T-helper 9 cell (primary cell): ENCODE measurements at places on chromosomes 3 and 15.

DNA sequence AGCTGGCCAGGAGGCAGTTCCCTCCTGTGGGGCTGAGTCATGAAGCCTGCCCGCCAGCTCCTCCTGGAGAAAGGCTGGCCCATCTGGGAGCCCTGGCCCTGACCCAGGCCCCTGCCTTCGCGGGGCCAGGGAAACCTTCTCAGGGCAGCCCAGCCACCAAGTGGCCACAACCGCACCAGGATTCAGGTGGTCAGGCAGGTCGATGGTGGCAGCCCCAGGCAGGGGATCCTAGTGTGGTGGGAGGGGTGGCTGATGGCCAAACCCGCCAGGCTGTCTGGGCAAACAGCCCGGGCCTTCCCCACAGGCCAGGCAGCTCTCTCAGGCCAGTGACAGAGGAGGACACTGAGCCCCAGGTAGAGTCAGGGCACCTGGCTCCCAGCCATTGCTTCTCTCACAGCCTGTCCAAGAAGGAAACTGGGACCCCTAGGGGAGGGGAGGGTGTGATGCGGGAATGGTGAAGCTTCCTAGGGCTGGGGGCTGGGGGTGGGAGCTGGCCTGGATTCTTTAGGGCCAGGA, 1.2 kb downstream of the TWF2 start:
- DNase-seq = no peak

- no peak for DNase-seq
Measured at GRCh38 chr15:58548308-58549012, 116.7 kb downstream of the LIPC start.

DNA sequence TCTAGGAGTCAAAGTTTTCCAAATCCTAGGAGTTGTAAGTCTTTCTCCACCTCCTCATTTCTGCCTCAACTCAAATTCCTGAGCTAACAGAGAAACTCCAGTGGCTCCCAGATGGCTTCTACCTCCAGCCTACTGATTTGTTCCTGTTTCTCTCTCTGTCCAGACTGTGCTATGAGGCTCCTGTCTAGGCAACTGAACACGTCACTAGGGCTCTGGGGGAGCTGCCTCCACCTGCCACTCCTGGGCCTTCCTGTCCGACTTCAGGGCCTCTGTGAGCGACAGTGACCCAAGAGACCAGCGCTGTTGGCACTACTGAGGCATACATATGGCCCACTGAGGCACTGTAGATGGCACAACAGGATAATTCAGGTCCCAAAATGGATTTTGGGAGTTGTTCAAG, 71.4 kb downstream of the EXOG start:
- no peak for DNase-seq

DNA sequence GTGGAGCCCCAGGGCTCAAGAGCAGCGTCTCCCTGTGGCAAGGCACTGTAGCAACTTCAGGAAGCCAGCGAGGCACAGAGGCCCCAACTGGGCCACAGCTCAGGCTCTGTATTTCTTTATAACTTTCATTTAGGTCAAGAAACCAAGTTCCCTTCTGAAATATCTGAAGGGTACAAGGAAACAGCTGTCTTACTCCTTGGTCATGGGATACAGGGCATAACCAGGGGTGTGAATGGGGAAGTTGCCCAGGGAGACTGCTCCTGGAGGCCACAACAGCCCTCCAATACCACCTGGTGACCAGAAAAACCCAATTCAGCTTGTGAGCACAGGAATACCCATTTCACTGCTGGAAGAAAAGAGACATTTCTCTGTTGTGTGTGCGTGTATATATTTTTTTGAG, 13.3 kb upstream of the SPTBN5 start:
- no peak for DNase-seq

DNA sequence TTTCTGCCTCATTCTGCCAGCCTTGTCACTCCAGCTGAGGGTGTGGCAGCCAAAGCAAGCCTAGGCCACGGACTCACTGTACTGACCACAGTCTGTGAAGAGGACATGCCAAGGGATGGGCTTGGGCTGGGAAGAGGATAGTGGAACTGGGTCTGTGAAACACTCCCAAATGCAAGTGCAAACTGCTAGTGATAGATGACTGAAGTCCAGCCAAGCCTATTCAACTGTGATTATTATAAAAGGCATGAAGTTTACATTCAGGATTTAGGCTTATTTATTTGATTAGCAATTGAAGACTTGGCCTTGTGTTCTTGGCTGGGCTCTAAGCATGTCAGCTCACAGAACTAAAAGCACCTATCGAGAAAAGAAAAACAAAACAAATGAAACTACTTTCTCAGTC, 84.9 kb upstream of the UBE2E1 start:
- no peak for DNase-seq

- no peak for DNase-seq
Measured at GRCh38 chr3:110069761-110070160, 732.4 kb upstream of the DPPA4 start.

DNA sequence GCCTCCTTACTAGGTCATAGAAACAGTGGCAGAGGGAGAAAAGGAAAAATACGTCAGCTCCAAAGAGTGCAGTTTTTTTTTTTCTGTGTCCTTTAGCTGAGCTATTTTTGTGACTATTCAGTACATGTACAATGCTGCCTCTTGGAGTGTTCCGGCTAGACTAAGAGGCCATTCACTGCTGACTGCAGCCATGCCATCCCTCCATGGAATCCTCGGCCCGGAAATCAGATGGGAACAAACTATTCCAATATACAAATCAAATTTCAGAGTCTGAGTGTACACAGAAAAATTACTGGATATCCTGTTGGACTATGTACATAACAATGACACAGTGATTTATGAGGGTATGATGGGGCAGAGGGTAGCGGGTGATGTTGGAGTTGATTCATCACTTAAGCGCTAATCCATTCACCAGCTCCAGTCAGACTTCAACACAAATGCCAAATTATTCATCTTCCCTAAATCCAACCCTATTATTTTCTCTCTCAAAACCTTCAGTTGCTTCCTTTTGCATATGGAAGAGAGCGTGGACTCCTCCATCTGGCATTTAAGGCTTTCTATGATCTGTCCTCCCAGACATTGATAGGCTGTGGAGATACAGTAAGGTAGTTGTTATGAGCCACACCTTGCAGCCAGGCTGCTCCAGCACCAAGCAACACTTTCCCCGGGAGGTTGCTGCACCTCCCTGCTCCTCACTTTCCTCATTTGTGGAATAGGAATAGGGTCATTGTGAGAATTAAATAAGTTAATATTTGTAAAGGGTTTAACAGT, 109.1 kb downstream of the LPP start:
- DNase-seq = no peak

DNA sequence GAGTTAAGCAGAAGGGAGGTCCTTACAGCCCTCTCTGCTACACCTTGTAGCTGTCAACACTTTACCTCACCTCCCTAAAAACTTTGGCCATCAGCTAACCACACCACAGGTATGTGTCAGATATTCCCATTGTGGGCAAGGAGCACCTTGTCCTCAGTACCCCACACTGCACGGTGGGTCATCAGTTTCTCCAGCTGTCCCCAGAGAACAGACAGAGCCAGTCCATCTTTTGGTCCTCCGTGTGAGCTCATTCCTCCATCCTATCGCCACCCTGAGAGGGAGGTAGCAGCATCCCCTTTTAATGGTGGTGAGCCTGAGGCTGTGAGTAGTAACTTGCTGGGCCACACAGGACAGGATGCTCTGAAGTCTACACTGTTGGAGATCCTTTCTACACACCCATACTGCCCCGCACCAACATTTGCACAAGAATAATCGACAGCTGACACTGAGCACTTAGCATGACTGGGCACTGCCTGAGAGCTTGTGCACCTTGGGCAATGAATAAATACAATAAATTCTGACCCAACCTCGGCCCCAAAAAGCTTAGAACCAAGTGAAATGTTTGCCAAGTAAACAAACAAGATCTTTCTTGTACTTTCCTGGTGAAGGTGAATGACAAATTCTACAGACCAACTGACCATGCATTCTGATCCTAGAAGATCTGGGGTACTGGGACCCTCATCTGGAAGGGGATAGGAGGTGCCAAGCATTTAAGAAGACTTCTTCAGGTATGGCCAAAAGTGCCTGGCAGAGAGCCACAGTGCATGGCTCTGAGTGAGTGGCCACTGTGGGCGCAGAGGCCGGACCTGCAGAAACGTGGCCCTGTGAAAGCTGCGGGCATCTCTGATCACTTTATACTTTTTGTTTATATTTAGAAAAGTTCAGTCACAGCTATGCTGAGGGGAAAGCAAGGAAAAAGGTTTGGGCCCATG, 6.9 kb downstream of the CHCHD4 start:
- DNase-seq = no peak

DNA sequence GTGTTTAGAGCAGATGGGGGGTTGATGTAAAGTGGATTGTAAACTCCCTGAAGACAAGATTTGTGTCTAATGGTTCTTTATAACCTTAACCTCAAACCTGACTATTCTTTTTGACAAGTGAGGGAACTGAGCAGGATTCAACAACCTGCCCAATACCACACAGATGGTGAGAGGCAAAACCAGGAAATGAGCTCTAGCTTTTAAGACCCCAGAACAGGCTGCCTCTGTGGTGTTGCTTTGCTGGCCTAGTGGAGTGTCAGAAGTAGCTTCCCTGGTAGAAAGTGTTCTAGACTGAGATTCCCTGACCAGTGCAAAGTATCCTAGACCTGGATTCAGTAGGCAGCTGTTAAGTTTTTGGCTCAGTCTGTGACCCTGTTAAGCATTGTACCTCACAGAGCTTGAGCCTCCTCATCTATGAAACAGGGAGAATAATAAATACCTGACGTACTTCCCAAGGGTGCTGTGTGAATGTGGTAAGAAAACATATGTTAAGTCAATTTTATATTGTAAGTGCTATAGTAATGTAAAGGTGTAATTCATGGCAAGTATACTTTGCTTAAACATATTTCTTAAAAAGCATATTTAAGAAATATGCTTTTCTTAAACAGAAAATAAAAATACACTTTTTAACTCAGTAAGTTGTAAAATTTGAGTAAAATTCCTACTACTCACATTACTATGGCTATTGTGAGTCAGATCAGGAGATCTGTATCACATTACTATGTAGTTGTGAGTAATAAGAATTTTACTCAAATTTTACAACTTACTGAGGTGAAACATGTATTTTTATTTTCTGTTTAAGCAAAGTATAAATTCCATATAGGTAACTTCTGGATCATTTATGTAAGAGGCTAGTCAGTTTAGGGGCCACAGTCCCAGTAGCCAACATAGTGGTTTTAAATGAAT, 8.8 kb downstream of the GPR87 start:
- no peak for DNase-seq

- no peak for DNase-seq
Measured at GRCh38 chr3:81601707-81602305, 159.6 kb downstream of the GBE1 start.

DNA sequence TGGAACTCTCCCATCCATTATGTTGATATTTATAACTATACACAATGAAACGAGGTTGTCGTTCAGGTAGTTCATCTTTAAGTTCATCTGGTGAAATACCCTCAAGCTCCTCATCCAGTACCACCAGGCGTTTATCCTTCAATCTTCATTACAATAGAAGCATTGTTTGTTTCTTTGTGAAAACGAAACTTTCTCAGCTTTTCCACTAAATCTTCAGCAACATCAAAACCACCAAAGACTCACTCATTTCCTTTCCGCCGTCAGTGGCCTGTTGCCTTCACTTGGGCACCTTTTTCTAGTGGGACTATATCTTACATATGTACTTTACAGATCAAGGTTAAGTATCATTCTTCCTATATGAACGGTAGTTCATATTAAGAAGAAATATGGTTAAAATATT, 44.1 kb upstream of the TFG start:
- DNase-seq = no peak

DNA sequence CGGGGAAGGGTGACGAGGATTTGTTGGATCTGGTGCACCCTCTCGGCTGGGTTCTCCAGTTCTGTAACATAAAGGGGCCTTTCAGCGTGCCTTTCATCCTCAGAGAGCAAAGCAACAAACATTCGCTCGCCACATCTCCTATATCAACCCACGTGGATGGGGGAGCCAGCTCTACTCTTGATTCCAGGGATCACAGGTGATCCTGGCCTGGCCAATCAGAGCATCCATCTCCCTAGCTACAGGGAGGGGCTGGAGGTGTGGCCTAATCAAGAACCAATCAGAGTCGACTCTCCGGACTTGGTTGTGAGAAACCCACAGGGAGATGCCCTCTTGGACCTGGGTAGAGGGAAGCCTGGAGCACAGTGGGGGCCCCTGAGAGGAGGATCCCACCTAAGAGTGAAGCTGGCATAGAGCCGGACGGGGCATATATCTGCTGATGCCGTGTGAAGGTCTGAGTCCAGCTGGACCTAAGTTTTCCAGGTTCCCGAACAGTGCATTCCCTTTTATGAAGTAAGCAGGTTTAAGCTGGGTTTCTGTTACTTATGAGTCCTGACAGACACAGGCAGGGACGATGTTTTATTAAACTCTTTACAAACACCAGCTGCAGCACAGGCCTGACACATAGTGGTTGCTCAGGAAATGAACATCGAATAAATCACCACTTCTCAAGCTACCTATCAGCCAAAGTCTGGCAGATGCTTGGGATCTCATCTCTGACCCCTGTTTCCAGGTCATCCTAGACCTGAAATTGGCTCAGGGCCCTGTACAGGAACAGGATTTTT, 50.7 kb upstream of the RAD18 start:
- no peak for DNase-seq

GRCh38 chr15:60912984-60913697, 316.0 kb downstream of the RORA start:
- no peak for DNase-seq

GRCh38 chr3:66434726-66435125, 66.1 kb downstream of the LRIG1 start:
- DNase-seq = no peak

DNA sequence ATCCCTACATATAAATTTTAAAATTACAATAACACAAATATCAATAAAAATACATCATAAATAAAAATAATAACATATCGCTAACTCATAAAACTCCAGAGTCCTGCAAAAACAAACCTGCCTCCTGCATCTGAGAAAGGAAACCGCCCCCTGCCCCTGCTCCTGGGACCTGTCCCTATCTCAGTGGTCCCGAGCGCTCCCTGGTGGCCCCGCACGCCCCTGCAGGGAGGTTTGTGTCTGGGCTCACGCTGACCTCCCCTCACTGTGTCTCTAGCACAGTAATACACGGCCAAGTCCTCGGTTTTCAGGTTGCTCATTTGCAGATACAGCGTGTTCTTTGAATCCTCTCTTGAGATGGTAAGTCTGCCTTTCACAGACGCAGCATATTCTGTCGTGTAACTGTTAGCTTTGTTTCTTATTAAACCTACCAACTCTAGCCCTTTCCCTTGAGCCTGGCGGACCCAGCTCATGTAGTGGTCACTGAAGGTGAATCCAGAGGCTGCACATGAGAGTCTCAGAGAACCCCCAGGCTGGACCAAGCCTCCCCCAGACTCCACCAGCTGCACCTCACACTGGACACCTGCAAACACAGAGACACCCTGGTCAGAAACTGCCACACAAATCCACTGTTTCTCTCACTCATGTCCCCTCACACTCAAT, 554.1 kb downstream of the GOLGA6L6 start:
- DNase-seq = no peak

DNA sequence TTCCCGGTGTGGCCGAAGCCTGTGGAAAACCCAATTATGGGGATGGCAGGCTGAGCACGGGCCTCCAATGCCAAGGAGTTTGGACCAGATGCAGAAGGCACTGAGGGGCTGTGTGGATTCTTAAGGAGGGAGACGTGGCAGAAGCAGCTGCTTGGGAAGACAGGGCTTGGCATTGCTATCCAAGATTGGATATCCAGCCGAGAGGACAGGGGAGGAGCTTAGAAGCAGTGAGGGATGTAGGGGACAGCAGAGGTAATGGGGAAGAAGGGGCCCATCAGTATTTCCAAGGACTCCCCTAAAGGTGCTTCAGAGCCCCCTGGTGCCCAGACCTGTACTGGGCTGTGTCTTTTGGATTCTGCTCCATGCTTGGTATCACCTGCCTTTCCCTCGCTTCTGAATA, 112.8 kb upstream of the TLE3 start:
- DNase-seq = no peak
